ENCODE measurements at places on chromosomes 16 and 17. TPM values are rescaled to one million over a fixed set of nuclear protein-coding genes. Genes with fewer than 3 reads are reported as not detected.

- no peak for DNase-seq
Measured at GRCh38 chr17:76458580-76459490, 5.9 kb upstream of the UBE2O start.

Gene CACNA1G
- 20.1 TPM for total RNA-seq

Gene UTS2R
- not detected for total RNA-seq

DNA sequence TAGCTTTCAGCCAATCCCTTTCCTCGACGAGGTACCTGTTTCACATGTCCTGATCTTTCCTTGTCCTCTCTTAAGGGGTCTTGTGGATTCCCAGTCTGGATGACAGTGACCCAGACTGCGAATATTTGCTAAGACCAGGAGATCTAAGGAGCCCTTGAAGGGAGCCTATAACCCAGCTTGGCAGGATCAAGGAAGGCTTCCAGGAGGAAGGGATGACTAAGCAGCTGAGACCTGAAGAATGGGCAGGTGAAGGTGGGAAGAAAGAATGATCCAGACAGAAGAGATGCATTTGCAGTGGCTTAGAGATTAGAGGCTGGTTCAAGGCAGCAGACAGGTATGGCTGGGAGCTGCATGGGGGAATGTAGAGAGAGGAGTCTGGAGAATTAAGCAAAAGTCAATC lies 1.9 kb upstream of the PDK2 start:
- no peak for DNase-seq

Gene SRCAP
- 21.7 TPM for total RNA-seq

Gene CDRT15
- total RNA-seq, result not detected

Gene PLCG2
- total RNA-seq, result 1.6 TPM

Gene XYLT1
- total RNA-seq, result 29.3 TPM

DNA sequence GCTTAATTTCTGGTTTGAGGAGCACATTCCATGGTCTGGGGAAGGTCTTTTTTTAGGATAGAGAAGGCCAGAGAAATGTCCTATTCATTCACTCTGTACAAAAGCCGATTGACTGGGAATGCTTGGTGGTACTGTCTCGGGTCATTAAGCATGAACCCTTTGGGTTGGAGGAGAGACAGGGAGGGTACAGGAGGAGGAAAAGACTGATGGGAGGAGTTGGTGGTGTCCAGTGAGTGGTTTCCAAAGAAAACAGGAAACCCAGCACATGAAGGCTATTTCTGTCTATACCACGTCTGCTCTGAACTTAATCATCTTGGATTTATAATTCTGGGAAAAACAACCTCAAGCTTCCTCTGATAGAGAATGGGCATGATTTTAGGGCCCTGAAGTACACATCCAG lies 111.9 kb downstream of the XYLT1 start:
- DNase-seq, result no peak

- DNase-seq, result no peak
Measured at GRCh38 chr16:4322121-4323052, 6.5 kb downstream of the GLIS2 start.

Gene CCL4
- total RNA-seq, result 4.1 TPM

DNA sequence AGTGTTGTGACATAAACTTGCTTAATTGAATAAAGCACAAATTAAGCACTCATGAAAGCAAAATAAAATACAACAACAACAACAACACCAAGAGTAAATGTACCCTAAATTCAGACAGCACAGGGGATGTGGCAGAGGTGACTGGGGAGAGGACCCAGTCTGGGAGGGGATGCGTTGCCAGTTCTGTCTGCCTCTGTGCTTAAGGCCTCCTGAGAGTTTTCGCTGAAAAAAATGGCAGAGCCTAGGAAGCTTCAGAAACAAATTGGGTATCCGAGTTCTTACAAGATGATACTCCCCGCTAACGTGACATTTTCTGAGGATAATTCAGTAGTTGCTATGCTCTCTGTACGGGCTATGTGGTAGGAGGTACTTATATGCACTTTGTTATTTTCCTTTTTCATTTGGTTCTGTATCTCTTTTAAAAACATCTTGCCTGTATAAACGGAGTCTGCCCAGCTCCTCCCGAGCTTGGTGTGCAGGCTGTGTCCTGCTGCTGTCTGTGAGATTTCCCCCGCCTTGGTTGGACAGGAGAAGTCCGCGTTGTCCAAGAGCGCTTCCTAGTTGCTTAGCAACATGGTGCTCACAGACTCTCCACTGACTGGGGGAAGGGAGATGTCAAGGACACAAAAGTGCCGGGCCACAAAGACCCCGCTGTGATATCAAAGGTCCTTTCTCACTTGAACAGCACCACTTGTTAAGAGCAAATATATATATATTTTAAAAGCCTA lies 134.2 kb upstream of the CPHXL start:
- peak; percentile 78 for DNase-seq

GRCh38 chr17:66540131-66540781 lies 237.8 kb downstream of the PRKCA start:
- DNase-seq, result peak; percentile 90

DNA sequence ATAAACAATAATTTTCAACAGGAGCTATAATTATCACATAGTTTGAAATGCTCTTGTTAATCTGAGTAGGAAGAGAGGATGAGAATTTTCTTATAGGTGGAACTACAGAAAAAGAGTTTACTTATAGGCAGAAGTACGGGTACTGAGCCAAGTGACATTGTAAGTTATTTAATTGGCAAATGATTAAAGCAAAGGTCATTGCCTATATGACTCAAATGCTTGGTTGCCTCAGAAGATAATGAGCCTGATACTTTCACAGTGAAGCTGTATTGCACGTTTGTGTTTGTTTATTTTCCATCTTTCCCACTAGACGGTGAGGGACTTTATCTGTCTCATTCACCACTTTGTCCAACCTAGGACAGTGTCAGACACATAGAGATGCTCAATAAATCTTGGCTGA lies 749.3 kb downstream of the MAF start:
- DNase-seq, result no peak

DNA sequence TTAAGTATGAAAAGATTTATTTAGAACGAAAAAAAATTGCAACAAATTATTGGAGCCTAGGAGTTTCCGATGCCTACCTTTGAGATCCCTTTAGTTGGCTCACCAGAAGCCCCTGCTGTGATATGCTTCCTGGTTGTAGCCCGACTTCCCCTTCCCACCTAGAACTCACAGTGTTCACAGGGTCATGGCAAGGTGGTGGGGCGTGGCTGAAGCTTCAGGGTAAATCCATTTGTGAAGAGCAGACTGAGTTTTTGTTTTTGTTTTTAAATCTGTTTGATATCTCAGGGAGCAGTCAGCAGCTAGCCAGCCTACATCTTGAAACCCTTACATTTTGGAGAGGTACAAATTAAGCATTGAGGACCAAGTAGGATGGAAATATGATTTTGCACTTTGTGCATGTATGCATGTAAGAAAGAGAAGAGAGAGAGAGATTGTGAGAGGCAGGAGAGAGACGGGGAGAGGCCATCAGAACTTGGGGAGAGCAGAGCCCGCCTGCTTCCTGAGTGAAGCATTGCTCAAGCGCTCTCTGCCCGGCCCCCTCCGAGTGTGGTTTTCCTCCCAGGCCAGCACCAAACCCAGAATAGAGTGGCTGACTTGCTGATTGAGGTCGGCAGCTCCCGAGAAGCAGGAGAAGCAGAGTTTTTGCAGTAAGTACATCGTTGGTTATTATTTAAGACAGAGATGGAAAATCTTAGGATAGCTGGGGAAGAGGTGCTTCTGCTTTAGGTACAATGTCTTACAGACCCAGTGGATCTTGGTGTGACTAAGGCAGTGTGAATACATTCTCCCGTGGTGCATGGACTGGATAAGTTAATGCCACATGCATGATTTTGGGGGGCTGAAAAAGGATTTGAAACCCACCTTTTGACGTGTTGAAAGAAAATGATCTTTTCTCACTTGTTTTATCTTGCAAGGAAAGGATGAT lies 64.2 kb downstream of the SPECC1 start:
- peak; percentile 44 for DNase-seq

DNA sequence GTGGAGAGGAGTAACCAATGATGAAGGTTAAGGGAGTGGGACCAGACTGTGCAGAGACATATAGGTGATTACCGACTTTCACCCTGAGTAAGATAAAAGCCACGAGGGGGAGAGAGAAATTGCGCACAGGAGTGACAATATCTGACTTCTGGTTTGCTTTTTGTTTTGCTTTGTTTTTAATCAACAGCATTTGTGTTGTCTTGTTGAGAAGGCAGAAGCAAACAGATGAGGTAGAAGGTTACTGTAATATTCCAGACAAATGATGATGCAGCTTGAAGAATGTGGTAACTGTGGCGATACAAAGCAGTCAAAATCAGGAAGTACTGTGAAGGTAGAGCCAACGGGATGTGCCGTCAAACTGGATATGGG lies 7.5 kb downstream of the PELP1 start:
- DNase-seq, result no peak

- DNase-seq, result no peak
Measured at GRCh38 chr17:8542599-8543502, 87.7 kb downstream of the MYH10 start.
